Ascending aorta (tissue), 2 donors: ENCODE measurements at places on chromosomes 2 and 18. TPM values are rescaled to one million over a fixed set of nuclear protein-coding genes. Genes with fewer than 3 reads are reported as not detected.
A peak's percentile ranks its signal among the peaks of the same experiment; 100 is the strongest.

DNA sequence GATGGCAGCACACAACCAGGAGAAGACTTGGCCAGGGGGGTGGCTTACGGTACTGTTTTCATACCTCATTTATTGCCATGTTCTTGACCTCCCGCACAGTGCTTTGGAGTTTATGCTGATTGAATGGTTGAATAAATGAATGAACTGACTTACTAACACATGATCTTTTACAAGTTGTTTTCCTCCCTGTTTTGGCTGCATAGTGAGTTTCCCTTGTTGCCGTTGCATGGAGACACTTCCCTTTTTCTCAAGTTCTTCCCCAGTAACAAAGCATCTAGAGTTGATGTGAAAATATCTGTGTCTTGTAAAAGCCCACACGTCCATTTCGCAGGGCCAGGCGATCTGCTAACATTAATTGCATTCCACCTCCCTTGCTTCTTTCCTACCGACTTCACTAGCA is 35.7 kb upstream of the RAB1A start:
- H3K27ac ChIP-seq = peak overlapping the region; percentile 64
- no peaks in the 10 kb centered on the region for H3K4me1 ChIP-seq
- no peak for DNase-seq

DNA sequence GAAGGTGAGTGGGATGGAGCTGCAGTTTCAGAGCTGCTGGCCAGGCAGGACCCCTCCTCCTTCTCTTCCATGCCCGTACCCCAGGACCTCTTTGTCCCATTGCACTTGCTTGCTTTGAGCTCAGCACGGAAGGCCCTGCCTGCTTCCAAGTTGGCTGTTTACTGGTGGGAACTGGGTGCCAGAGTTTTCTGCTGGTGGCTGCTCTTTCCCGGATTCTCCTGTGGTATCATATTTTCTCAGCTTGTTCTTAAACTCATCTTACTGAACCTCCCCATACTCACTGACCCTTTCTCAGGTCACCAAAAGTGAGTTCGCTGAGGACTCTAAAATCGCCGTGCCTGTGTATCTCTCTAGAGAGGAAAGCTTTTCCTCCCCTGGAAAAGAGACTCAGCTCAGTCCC is 297.7 kb upstream of the TNP1 start:
- no peaks in the 10 kb centered on the region for H3K36me3 ChIP-seq
- H3K27me3 ChIP-seq = no peaks in the 10 kb centered on the region
- H3K27ac ChIP-seq = no peak overlapping the region
- no peak overlapping the region for H3K4me3 ChIP-seq
- DNase-seq = no peak

GRCh38 chr2:216804357-216805350 is 55.2 kb downstream of the TNP1 start:
- no peaks in the 10 kb centered on the region for H3K27me3 ChIP-seq
- peak; percentile 67 for DNase-seq
- no peak overlapping the region for H3K4me3 ChIP-seq
- no peaks in the 10 kb centered on the region for H3K36me3 ChIP-seq
- H3K4me1 ChIP-seq = peaks cover 20% of the 10 kb centered on the region

DNA sequence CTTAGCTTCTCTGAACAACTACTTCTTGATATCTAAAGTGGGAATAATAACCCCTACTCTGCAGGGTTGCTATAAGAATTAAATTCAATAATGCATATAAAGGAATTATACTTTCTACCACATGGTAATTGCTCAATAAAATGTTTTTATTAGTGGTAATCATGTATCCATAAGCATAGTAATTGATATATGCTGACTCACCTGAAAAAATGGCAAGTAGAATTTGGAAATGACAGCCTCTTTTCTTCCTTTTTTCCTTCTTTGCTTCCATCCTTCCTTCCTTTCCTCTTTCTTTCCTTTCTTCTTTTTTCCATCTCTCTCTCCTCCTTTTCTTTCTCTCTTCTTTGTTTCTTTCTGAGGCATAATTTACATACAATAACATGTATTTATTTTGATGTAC is 65.3 kb downstream of the DPP10 start:
- no peaks in the 10 kb centered on the region for H3K4me1 ChIP-seq
- no peak overlapping the region for H3K27ac ChIP-seq
- no peaks in the 10 kb centered on the region for H3K36me3 ChIP-seq
- H3K27me3 ChIP-seq = no peaks in the 10 kb centered on the region
- no peak for DNase-seq
- H3K4me3 ChIP-seq = no peak overlapping the region

The AMER3 gene
- total RNA-seq = not detected

GRCh38 chr2:165631089-165631488 is 161.6 kb downstream of the CSRNP3 start:
- H3K27me3 ChIP-seq = no peaks in the 10 kb centered on the region
- no peaks in the 10 kb centered on the region for H3K36me3 ChIP-seq
- no peak overlapping the region for H3K4me3 ChIP-seq
- no peak for DNase-seq
- no peak overlapping the region for H3K27ac ChIP-seq

- no peak overlapping the region for H3K4me3 ChIP-seq
- no peaks in the 10 kb centered on the region for H3K36me3 ChIP-seq
- no peaks in the 10 kb centered on the region for H3K4me1 ChIP-seq
- DNase-seq = no peak
- no peaks in the 10 kb centered on the region for H3K27me3 ChIP-seq
Measured at GRCh38 chr18:42471885-42472284, 516.9 kb downstream of the PIK3C3 start.

GRCh38 chr2:227610123-227610522 is 4.5 kb downstream of the SCYGR3 start:
- H3K4me1 ChIP-seq = no peaks in the 10 kb centered on the region
- no peak for DNase-seq
- no peaks in the 10 kb centered on the region for H3K27me3 ChIP-seq
- no peak overlapping the region for H3K4me3 ChIP-seq
